ENCODE measurements at places on chromosomes 7 and 10.
A peak's percentile ranks its signal among the peaks of the same experiment; 100 is the strongest.

- H3K27me3 ChIP-seq: peaks cover 3% of the 10 kb centered on the region
- no peaks in the 10 kb centered on the region for H3K4me1 ChIP-seq
- no peak overlapping the region for H3K27ac ChIP-seq
- no peak for DNase-seq
Measured at GRCh38 chr10:116421815-116422214, 5.8 kb upstream of the PNLIPRP3 start.

- no peak overlapping the region for H3K4me3 ChIP-seq
- no peaks in the 10 kb centered on the region for H3K27me3 ChIP-seq
- no peaks in the 10 kb centered on the region for H3K36me3 ChIP-seq
- H3K27ac ChIP-seq: no peak overlapping the region
- no peaks in the 10 kb centered on the region for H3K4me1 ChIP-seq
Measured at GRCh38 chr7:71015252-71015900, 116.6 kb upstream of the GALNT17 start.

- H3K36me3 ChIP-seq: no peaks in the 10 kb centered on the region
- peaks cover 2% of the 10 kb centered on the region for H3K27me3 ChIP-seq
- no peak overlapping the region for H3K27ac ChIP-seq
- no peak for DNase-seq
Measured at GRCh38 chr10:93319096-93319495, 163.0 kb downstream of the MYOF start.

- no peak overlapping the region for H3K27ac ChIP-seq
- DNase-seq: no peak
- H3K36me3 ChIP-seq: no peaks in the 10 kb centered on the region
- no peak overlapping the region for H3K4me3 ChIP-seq
- H3K4me1 ChIP-seq: peaks cover 11% of the 10 kb centered on the region
- H3K27me3 ChIP-seq: no peaks in the 10 kb centered on the region
Measured at GRCh38 chr7:30278376-30278775, 6.0 kb upstream of the ZNRF2 start.

DNA sequence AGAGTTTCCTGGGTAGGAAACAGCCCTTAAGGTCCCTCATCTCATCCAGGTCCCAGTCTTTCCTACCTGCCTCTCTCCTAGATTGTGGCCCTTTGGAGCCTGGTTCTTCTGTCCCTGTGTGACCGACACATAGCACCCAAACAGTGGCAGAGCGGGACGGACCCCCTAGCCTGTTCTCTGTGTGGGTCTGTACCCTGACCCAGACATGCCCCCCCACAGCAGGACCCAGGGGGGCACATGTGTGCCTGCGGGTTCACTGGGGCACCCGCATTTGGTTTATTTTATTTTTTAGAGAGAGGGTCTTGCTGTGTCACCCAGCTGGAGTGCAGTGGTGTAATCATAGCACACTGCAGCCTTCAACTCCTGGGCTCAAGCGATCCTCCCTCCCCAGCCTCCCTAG lies 11.5 kb downstream of the LIMK1 start:
- H3K27me3 ChIP-seq: no peaks in the 10 kb centered on the region
- H3K27ac ChIP-seq: peak overlapping the region; percentile 98
- peaks cover 25% of the 10 kb centered on the region for H3K4me1 ChIP-seq
- no peak for DNase-seq

DNA sequence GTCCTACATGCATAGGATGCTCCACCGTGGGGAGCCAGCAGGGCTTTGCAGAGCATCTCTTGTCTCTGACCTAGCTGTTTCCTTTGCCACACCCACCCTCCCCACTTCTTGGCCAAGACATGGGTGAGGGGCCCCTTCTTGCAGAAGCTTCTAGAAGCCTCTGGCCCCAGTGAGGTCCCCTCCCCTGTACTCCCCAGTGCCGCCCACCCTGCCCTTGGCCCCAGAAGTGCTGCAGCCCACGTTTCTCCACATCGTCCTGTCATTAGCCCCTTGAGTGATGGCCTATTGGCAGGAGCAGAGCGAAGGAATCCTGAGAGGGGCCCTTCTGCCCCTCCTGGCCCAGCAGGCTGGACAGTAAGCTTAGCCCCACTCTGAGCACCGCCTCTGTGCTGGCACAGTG lies 43.7 kb downstream of the ALOX5 start:
- peaks cover 2% of the 10 kb centered on the region for H3K27me3 ChIP-seq
- no peak for DNase-seq
- peaks cover 2% of the 10 kb centered on the region for H3K36me3 ChIP-seq
- H3K27ac ChIP-seq: no peak overlapping the region

DNA sequence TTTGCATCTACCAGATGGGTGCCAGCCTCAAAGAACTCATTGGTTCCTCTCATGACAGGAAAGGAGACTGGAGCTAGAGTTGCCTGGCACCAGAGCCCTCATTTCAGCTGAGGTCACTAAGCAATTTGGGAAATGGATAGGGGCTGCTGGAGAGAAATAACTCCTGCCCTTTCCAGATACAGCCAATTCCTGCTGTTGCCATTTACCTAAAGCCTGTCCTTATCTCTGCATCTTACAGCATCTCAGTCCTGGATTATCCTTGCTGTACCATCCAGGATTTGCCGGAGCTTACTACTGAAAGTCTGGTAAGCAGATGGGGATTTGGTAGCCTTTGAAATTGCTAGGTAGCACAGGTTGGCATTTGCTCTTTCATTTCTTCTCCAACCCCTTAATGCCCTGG lies 31.9 kb upstream of the SMKR1 start:
- no peaks in the 10 kb centered on the region for H3K27me3 ChIP-seq
- peaks cover 3% of the 10 kb centered on the region for H3K36me3 ChIP-seq
- H3K4me1 ChIP-seq: peaks cover 4% of the 10 kb centered on the region
- no peak overlapping the region for H3K27ac ChIP-seq

DNA sequence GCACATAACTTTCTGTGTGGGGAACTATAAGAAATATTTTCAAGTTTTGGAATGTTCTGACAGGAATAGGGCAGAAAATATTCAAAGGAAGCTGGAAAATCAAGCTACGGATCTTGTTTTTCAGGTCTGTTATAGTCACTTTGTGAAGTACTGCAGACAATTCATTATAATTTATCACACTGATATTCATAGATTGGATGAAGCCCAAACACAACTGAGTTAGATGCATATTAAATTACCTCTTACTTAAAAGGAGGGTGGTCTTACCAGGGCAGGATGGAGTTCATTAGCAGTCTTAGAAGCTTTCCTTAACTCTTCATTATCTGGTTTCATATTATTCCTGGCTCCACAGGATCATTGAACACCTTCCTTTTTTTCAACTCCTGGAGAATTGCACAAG lies 242.3 kb downstream of the DYNC1I1 start:
- no peak overlapping the region for H3K27ac ChIP-seq
- no peak for DNase-seq
- H3K27me3 ChIP-seq: peaks cover 16% of the 10 kb centered on the region
- no peaks in the 10 kb centered on the region for H3K36me3 ChIP-seq

Data from activated CD8-positive, alpha-beta T cell treated with anti-CD3 and anti-CD28 coated beads for 36 hours (primary cell).